Vagina (tissue), 2 donors: ENCODE measurements at places on chromosomes 7 and 10. TPM values are rescaled to one million over a fixed set of nuclear protein-coding genes. Genes with fewer than 3 reads are reported as not detected.

UCN3 gene
- total RNA-seq: not detected

MINDY4 gene
- total RNA-seq: 10.3 TPM

C10orf67 gene
- not detected for total RNA-seq

GNG11 gene
- total RNA-seq: 15.0 TPM

FGFBP3 gene
- total RNA-seq: 0.74 TPM

DNA sequence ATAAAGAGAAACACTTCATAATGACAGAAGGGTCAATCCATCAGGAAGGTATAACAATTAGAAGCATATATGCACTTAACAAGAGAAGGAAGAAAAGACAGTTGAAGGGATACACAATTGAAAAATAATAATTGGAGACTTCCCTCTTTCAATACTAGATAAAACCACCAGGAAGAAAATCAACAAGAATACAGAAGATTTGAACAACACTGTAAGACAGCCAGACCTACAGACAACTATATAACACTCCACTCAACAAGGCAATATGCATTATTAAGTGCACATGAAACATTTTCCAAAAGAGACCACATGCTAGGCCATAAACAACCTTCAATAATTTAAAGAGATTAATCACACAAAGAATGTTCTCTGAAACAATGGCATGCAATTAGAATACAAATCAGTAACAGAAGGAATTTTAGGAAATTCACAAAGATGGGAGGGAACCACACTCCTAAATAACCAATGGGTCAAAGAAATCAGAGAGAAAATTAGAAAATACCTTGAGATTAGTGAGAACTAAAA lies 35.1 kb downstream of the ZNF438 start:
- no peak for DNase-seq

DNA sequence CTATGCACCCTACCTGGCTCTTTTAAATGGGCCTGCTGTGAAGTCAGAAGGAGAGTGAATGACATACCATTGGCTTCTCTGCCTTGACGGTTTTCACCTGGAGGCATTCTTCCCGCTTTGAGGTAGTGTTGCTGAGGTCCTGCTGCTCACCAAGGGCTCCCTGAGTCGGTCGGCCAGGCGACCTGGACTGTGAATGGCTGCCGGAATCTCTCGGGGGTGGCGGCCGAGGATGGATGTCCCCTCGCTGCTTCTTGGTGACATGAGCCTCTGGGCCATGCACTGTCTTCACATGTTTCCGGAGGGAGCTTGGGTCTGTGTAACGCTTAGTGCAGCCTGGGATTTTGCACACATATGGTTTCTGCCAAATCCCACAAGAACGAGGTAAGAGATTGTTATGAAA lies 264.7 kb downstream of the GLI3 start:
- no peak for DNase-seq

DNA sequence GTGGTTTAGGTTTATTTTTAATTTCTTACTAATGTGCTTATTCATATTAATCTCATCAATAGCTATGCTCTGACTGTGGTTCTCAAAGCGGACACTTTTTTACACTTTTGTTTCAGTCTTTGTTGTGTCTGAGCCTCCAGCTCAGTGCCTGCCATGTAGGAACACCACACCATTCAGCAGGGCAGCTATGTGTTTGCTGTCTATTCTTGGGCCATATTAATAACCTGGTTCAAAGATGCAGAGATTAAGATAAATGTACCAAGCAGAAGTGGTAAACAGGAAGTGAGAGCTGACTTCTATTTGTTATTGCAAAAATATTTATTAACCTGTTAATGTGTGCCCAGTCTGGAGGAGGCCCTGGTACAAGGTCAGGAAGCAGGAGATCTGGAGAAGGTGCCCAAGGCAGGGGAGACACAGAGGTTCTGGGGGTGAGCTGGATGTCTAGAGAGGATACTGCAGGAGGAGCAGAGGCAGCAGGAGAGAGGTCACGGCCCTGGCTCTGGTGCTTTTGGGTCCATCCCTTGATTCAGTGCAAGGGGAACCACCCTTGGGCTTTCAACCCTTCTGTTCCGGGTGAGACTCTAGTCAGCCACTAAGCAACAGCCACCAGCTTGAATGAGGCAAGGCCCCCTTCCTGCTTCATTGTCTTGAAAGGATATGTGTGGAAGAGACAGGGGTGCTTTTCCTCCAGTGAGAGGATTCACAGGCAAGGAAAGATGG lies 1.9 kb downstream of the TBXAS1 start:
- peak; percentile 78 for DNase-seq

GRCh38 chr10:95785317-95785716 lies 29.4 kb downstream of the ENTPD1 start:
- DNase-seq: no peak

- peak; percentile 70 for DNase-seq
Measured at GRCh38 chr10:22478555-22479334, 133.4 kb downstream of the SPAG6 start.

DNA sequence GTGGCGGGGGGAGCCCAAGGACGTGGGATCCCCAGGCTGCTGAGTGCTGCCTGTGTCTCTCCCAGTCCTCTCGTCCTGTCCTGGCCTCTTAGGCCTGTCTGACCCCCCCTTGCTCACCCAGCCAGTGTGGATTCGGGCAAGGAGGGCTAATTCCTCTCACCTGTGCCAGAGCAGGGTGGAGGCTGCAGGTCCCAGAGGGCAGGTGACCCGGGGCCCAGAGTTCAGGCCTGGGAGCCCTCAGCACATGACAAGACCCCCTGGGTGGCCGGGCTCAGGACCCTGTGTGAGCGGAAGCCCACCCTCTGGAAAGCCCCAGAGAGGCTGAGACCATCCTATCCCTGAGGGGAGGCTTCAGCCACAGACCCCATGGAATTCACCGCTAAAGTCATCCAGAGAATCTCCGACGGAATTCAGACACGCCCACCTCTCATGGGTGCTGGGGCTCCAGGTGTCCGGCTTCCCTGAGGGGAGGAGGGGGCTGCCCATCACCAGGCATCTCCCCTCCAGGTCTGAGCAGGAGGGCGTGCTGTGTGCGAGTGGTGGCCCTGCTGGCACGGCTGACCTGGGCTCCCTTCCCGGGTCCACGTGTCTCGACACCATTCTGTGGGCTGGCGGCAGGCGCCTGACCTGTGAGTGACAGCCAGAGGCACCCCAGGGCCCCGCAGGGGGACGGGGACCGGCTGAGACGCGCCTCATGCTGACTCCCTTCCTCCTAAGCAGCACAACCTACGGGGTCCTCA lies 5.0 kb downstream of the KNDC1 start:
- no peak for DNase-seq

- no peak for DNase-seq
Measured at GRCh38 chr7:156827587-156828203, 65.3 kb downstream of the LMBR1 start.

GRCh38 chr10:77638321-77639101 lies 903 bp upstream of the KCNMA1 start:
- DNase-seq: no peak

DNA sequence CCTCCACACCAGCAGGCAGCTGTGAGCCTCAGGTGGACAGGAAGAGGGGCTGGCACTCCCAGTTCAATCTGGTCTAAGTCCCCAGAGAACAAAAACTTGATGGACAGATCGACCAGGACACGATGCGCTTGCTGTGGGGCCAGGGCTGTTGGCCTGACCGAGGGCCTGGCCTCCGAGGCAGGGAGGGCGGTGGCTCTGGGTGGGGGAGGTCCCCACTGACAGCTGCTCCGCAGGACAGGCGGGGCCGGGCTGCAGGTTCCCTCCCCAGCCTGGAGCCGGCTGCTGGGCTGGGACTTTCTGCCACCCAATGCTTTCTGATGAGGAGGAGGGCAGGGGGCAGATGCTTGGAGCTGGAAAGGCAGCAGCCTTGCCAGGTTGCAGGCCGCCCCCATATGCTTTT lies 37.4 kb upstream of the ADGRA1 start:
- no peak for DNase-seq

DNA sequence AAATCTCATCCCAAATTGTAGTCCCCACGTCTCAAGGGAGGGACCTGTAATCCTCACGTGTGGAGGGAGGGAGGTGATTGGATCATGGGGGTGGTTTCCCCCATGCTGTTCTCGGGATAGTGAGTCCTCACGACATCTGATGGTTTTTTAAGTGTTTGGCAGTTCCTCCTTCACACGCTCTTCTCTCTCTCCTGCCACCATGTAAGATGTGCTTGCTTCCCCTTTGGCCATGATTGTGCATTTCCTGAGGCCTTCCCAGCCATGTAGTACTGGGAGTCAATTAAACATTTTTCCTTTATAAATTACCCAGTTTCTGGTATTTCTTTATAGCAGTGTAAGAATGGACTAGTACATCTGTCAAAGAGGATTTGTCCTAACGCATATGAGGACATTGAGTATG lies 59.5 kb downstream of the RGS10 start:
- DNase-seq: no peak

DNA sequence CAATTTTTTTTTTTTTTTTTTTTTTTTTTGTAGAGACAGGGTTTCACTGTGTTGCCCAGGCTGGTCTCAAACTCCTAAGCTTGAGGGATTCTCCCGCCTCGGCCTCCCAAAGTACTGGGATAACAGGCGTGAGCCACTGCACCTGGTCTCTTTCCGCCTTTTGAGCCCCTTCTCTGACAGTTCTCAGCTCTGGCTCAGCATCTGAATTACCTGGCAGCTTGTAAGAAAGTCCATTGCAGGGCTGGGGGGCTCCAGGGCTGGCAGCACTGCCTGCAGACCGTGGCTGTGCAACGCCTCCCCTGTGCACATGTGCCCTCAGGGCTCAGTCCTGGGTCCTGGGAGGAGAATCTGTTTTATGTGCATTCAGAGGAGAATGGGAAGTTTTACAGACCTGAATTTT lies 37.6 kb downstream of the VWA2 start:
- DNase-seq: no peak

- no peak for DNase-seq
Measured at GRCh38 chr10:132820056-132820455, 34.1 kb upstream of the NKX6-2 start.

DNA sequence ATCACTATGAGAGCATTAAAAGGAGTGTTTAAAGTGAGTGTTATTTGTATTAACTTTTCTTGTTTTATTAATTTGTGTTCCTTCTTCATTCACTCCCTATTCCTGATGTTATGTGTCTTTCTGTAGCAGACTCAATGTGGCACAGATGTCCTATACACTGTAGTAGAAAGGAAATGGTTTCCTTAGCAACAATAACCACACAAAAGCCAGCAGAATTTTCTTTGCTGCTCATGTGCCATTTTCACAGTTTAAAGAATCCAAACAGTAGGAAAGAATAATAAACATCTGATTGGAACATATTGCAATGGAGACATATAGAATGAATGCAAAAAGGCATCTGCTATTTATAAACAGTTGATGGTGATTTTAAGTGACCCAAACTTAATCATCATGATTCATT lies 763.6 kb downstream of the PHTF2 start:
- DNase-seq: no peak

DNA sequence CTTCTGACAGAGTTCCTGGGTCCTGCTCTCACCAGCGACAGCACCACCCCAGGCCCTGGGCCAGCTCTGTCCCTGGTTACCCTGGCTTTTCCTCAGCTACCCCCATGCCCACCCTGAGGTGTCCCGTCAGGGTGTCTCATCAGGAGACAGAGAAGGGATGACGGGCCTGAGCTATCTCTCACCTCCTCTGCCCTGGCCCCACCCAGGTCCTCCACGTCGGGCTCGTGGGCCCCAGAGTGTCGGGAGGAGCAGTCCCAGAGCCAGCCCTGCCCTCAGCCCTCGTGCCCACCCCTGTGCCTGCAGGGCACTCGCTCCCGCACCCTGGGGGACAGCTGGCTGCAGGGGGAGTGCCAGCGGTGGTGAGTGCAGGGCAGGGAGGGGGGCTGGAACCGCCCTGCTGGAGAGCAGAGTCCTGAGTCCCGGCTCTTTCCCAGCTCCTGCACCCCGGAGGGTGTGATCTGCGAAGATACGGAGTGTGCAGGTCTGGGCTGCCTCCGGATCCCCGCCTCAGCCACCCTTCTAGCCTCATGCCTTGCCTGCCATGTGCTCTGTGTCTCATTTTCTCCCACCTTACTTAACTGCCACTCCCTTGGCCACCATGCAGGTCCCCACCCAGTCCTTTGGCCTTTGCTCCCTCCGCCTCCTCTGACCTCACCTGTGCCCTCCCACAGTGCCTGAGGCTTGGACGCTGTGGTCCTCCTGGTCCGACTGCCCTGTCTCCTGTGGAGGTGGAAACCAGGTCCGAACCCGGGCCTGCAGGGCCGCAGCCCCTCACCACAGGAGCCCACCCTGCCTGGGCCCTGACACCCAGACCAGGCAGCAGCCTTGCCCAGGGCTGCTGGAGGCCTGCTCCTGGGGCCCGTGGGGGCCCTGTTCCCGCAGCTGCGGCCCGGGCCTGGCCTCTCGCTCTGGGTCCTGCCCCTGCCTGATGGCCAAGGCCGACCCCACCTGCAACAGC lies 16.7 kb upstream of the ZNF862 start:
- DNase-seq: no peak

GRCh38 chr10:121680879-121681655 lies 82.8 kb upstream of the FGFR2 start:
- DNase-seq: no peak

- no peak for DNase-seq
Measured at GRCh38 chr10:110138197-110138812, 69.1 kb upstream of the MXI1 start.

DNA sequence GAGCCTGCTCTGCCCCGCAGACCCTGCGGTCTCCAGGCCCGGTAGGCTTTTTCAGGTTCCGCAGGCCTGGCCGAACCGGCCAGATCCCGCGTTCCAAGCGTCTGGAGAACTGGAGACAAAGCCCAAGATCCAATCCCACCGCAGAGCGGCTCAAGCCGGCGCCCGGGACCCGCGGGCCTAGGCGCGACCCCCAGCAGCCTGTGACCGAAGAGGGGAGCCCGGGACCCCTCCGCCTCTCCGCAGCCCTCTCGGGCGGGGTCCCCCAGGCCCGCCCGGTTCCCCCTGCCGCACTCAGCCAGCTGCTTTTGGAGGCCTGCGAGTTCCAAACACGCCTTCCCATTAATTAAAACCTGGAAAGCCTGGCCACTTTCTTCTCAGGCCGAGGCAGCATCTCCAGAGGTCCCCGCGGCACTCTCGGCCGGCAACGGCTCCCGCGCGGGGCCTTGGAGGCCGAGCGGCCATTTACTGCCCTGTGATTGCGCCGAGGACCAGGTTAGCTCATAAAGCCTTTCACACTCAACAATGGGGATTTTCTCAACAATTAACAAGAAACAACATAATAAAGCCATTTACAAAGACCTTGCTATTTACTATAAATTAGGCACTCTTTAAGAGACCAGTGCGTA lies 16.7 kb downstream of the SKIDA1 start:
- no peak for DNase-seq

DNA sequence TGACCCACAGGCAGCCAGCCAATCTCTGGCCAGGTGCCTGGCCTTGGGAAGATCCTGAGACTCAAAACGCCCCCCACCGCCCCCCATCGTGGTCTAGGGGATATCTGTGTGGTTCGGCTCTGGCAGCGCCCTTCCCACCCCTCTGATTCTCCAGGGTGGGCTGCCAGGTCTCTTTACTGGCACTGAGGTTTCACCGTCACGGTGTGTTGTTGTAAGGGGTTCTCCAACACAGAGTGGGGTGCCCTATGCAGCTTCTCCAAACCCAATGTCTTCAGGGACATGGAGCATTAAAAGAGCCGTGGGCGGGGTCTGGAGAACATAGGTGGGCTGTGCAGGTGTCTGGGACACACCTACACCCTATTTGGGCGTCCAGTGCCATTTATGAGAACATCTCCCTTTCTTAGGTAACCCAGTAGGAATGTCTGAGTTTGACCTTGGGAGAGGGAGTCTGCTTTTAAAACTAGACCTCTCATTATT lies 1.5 kb downstream of the MAFK start:
- no peak for DNase-seq
